ENCODE measurements at places on chromosomes 13 and 19.

GRCh38 chr13:47256618-47257017 is 359.8 kb upstream of the HTR2A start:
- DNase-seq: no peak

DNA sequence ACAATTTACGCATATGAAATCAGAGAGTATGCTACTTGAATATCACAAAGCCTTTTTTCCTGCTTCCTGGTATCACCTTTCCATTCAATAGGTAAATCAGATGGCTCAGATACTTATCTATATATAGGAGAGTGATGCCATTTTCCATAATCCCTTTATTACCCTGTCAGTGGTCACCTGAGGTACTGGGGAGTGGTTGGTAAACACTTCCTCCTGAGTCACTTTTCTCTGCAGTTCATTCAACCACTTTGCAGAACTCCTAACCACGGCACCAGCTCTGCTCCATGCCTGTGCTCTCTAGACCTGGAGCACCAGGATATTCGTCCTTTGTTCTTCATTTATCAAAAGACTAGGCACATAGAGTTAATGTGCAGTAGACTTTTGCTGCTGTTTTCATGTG is 748.5 kb upstream of the KLHL1 start:
- DNase-seq: no peak

GRCh38 chr19:47247308-47247990 is 8.9 kb upstream of the CCDC9 start:
- peak; percentile 66 for DNase-seq

DNA sequence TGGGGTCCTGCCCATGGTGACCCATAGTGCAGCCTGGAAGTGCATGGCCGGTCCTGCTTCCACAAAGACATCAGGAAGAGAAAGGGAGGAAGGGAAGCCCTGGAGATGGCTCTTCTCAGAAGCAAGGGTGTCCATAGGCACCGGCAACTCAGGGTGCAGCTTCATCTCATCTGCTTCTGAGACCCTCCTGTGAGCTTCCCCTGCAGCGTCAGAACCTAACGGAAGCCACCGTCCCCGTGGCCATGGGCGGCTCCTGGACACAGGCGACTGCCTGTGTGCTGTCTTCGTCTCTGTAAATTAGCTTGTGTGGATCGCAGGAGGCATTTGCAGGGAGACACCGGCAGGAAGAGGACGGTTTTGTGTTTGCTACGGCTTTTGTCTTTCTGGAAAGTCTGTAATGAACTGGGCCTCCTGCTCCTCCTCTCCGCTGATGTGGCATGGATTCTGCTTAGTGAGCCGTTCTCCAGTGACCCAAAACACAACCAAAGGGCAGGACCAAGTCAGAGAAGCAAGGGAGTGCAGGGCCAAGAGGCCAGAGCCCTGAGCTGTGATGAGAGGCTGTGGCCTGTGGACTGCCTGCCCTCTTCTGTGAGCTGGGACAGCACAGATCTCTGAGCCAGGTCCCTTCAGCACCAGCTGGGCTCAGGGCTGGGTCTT is 2.5 kb downstream of the ATP4B start:
- DNase-seq: no peak

- DNase-seq: no peak
Observed at GRCh38 chr13:89455741-89456140, 1784.6 kb downstream of the SLITRK5 start.

GRCh38 chr19:20503476-20503875 is 62.1 kb downstream of the ZNF737 start:
- DNase-seq: no peak

DNA sequence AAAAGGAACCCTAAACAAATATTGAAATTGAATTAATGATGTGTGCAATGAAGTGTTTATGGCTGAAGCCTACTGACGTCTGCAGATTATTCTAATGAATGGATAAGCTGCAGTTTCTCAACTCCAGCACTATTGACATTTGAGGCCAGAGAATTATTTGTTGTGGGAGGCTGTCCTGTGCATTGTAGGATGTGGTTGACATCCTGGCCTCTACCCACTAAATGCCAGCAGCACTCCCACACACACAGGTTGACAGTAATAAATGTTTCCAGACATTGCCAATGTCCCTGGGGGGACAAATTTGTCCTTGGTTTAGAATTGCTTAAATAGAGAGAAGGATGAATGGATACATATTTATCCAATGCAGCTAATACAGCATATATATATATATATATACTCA is 19.2 kb upstream of the MYH14 start:
- DNase-seq: no peak

DNA sequence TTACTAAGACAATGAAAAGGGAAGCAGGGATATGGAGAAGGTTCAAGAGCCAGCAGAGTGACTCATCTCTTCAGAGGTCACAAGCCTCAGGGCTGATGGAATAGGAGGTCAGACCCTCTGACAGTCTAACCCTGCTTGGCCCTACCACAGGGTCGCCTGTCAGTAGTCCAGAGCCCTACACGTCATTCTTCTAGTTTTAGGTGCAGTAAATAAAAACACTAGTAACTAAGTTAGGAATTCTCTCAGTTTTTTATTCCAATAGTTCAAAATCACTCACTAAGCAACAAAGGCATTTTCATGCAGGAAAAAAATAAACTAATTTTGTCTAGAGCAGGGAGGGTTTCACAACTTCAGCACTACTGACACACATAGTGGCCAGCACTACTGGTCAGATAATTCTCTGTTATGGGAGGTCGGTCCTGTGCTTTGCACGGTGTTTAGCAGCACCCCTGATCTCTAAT is 27.2 kb downstream of the FOXO1 start:
- DNase-seq: no peak

DNA sequence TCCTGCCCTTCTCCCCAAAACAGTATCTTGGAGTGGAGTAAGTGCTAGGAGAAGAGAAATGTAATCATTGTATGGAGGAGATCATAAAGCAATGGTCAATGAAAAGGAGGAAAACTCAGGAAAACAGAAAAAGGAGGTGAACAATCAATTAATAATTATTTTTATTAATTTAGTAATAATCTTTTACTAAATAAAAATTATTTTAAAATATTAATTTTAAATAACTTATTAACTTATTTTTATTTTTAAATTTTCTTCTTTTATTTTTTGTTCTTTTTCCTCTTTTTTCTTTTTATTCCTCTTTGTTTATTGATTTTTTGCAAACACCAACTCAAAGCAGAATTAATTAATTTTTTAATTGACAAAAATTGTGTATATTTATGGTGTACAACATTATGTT is 80.3 kb downstream of the TNFSF11 start:
- no peak for DNase-seq

DNA sequence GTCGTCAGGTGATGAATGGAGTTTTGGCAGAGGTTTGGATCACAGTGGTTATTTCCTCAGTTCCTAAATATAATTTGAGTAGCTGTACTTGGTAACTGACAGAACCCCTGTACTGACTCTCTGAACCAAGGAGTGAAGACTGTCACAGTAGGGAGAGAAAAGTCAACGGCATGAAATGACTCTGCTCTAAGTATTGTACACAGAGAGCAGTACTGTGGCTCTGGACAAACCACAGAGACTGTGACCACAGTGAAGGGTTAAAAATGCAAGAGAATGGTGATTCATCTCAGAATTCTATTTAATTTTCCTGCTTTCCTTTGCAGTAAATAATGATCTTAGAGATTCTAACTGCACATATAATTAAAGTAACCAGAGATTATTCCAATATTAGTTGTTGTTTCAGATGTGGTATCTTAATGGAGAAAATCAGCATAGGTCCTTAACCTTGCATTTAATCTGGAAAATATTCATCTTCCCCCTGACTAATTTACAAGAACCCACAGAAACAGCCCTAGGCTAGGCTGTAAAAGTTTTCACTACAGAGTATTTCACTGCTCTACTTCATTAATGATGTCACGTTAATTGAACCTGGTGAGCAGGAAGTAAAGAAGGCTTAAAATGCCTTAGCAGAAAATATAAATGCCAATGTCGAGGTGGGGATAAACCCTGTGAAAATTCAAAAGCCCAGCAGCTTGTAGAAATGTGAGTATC is 221.9 kb downstream of the LIG4 start:
- no peak for DNase-seq

DNA sequence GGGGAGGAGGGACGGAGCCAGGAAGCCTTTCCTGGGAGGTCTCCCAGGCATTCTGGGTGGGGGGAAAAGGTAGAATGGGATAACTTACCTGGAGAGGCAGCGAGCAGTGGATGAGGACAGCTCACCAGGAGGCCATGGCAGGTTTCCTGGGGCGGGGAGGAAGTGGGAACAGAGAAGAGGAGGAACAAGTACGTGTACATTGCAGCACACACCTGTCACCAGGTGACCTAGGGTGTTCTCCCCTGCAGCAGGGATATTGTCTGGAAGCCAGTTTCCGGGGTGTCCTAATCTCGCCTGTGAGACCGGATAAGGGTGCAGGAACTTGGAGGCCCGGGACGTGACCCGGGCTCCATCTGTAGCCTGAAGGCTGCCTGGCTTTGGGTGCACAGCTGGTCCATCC is at the start of gene FUT3:
FUT3 (minus strand) TSS at position 148 of the 400 bp plus-strand sequence.
- DNase-seq: no peak

DNA sequence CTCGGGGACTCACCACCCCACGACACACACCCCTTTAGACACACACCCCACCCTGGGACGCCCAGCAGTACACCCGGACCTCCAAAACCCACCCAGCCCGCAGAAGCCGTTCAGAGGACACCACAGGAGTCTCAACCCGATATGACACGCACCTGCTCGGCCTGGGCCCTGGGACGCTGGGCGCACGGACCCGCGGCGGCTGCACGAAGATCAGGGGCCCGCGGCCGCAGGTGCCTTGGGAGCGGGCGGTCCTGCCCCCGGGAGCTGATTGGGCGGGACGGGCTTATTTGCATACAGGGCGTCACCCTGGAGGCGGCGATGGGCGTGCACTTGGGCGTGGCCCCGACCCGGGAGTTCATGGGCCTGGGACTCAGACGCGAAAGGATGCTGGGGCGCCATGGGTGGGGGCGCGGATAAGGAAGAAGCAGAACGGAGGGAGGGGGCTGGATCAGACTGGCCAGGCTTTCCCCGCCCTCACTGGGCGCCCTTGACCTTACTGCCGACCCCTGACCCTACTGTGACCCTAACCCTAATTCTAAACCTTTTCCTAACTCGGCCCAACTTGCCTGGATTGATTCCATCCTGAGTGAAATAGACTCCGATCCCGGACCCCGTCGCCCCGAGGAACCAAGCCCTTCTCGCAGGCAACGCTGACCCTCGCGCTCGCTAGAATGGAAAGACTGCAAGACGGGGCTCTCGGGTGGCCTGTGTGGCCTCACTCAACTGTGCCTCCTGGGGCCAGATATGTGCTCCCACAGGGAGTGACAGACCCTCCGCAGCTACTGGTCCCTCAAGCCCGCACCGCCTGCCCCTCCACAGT is at the start of gene MEF2B:
MEF2B (minus strand) TSS at position 211 of the 820 bp plus-strand sequence. CDS start 19,528 bp downstream, outside the sequence.
- DNase-seq: peak; percentile 83

- no peak for DNase-seq
Observed at GRCh38 chr13:69213396-69213795, 894.2 kb upstream of the ATXN8OS start.

- DNase-seq: no peak
Observed at GRCh38 chr19:4814625-4815425, 16.7 kb downstream of the TICAM1 start.

DNA sequence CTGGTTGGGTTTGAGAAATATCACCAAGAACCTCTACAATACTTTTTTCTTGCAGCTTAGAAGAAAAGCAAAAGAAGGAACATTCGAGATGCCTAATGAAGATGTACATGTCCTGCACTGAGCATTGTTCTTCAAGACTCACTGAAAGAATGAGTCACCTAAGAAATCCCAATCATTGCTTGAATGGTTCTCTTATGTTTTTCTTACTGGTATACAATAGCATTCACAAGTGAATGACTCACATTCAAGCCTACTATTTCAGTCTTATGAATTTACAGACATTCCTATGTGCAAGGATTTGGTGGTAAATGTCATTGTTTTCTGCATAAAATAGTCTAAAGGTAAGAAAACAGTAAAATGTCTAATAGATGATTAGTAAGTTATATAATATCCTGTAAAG is 594.6 kb downstream of the PCDH9 start:
- no peak for DNase-seq

- no peak for DNase-seq
Observed at GRCh38 chr13:109274188-109274821, 512.1 kb downstream of the IRS2 start.

GRCh38 chr19:42542791-42543190 is 14.5 kb upstream of the CEACAM1 start:
- no peak for DNase-seq

GRCh38 chr13:40586886-40587565 is 79.4 kb downstream of the FOXO1 start:
- no peak for DNase-seq

DNA sequence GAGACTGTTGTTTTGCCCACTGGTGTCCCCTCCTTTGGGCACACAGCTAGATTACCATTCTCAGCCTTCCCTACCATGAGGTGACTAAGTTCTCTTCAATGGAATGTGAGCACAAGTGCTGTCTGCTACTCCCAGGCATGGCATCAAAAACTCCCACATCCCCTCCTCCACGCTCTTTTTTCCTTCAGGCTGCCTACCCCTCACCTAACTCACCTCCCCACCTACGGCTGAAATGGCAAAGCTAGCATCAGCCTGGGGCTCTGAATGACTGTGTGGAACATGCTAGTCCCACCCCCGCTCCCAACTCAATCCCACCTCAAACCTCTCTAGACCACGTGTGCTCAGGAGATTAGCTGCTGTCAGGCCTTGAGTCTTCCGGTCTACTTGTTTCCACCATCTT is 512.2 kb downstream of the DIAPH3 start:
- DNase-seq: no peak

- DNase-seq: no peak
Observed at GRCh38 chr19:23946569-23946968, 31.9 kb downstream of the ZNF726 start.

DNA sequence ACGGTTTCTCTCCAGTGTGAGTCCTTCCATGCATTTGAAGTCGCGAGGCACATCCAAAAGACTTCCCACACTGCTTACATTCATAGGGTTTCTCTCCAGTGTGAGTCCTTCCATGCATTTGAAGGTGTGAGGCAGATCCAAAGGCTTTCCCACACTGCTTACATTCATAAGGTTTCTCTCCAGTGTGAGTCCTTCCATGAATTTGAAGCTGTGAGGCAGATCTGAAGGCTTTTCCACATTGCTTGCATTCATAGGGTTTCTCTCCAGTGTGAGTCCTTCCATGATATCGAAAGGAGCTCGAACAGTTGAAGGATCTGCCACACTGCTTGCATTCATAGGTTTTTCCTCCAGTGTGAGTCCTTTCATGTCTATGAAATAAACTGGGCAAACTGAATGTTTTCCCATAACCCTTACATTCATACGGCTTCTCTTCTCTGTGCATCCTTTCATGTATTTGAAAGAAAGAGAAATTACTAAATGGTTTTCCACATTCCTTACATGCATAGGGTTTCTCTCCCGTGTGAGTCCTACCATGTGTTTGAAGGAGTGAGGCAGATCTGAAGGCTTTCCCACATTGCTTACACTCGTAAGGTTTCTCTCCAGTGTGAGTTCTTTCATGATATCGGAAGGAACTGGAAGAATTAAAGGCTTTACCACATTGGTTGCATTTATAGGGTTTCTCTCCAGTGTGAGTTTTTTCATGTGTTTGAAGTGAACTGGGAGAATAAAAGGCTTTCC is 20.3 kb downstream of the ZNF433 start:
- no peak for DNase-seq

GRCh38 chr13:103358255-103358932 is 292.2 kb upstream of the SLC10A2 start:
- no peak for DNase-seq
